NCI-H1048 (cell line): ENCODE measurements at places on chromosomes 12 and 14.

GRCh38 chr12:85076688-85077430 lies 40.7 kb downstream of the LRRIQ1 start:
- DNase-seq, result peak; percentile 13

DNA sequence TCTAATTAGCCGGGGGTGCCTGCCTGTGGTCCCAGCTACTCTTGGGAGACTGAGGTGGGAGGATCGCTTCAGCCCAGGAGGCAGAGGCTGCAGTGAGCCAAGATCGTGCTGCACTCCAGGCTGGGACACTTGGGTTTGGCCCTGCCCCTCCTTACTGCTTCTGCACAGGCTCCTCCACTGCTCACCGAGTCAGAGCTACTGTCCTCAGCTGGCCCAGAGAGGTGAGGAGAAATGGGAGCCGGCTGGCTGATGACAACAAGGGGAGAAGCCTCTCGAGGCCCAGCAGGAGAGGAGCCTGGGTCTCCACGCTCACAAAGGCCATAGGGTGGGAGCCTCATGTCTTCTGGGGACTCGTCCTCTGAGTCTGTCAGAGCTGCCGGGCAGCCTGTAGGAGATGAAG lies 13.7 kb downstream of the CALCOCO1 start:
- DNase-seq, result no peak

- DNase-seq, result no peak
Observed at GRCh38 chr14:68634874-68635595, 157.8 kb downstream of the ZFP36L1 start.

- DNase-seq, result no peak
Observed at GRCh38 chr14:53391156-53391555, 238.0 kb upstream of the DDHD1 start.

GRCh38 chr12:9872162-9872561 lies 3.0 kb upstream of the CLEC2B start:
- no peak for DNase-seq
